ENCODE measurements at places on chromosomes 5 and 9.

DNA sequence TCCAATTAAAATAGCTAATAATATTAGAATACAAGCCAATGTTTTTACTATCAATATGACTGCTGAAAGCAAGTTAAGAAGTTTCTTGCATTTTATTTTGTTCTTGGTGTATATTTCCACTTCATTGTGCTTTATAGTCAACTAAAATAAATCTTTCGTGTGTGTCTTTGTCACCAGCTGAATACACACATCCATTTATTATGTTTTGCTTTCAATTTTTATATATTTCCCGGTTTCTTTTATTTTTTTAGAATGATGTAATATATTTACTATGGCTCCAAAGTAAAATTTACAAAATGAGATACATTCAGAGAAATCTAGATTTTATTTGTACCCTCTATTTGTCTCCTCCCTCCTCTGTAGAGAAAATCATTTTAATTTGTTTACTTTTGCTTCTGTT, 495.9 kb upstream of the PAPPA start:
- DNase-seq, result no peak

DNA sequence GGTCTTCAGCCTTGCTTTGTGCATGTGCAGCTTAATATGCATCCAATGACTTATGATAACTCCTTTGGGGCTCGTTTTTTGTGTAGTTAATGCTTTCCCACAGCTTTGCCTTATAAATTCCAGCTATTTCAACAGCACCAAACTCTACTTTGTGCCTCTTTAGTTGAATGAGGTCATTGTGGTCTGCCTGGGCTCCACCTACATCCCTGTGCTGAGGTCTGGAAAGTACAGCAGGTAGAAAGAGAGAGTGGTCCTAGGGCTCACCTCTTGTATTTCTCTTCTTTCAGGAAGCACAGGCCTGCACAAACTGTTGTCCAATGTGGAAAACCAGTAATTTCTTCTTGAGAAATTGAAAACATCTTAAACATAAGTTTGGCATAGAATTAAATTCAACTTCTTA, 167.2 kb downstream of the XRCC4 start:
- no peak for DNase-seq

GRCh38 chr5:54845567-54845941, 139.8 kb downstream of the ESM1 start:
- no peak for DNase-seq

- DNase-seq, result no peak
Measured at GRCh38 chr9:96420468-96421219, 2.5 kb upstream of the ZNF367 start.

DNA sequence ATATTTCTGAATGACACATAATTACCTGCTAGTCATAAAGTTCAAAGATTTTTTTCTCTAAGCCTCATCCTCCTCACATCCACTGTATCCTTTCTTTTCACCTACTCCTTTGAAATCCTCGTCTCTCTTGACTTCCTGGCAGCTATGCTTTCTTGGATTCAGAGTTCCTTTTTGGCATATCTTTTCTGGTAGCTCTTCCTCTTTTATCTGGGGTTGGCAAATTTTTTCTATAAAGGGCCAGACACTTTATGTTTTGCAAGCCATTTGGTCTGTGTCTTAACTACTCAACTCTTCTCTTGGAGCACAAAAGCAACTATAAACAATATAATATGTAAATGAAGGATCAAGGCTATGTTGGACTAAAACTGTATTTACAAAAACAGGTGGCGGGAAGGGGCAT, 197.5 kb downstream of the KIAA0825 start:
- no peak for DNase-seq

DNA sequence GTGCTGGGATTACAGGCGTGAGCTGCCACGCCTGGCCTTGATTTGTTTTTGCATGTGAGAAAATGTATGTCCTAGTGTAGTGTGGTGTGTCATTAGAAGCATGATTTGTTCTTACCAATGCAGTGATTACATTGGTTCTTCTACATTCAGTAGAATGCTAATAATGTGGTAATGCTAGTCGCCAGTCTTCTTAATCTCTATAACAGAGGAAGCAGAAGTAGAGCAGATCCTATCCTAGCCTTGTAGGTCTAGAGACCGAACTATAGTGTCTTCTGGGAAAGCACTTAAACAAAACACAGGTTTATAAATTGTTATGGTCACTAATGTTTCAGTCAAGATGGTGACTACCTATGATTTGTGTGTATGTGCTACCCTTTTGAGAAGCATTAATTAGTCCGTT, 197.5 kb upstream of the DMRT1 start:
- DNase-seq, result no peak

All from activated CD4-positive, CD25-positive, alpha-beta regulatory T cell (primary cell).